Ovary (tissue), 10 donors: ENCODE measurements at places on chromosomes 12 and 14.
A peak's percentile ranks its signal among the peaks of the same experiment; 100 is the strongest.

DNA sequence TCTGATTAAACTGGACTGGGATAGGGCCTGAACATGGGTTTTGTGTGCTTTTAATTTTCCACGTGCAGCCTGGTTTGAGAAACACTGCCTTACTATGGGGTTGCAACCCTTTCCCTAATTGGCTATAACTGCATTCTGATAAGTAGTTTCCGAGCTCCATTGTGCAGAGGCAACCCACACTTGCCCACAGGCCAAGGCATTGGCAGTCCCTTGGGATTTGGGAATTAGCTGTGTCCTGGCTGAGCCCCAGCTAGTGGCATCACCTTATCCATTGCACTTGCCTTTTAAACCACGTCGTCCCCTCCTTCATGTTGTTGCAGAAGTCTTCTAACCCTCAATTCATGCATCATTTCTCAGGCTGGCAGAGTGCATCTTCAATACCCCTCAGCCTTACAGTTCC, 10.2 kb downstream of the VCPKMT start:
- DNase-seq: no peak

- no peak for DNase-seq
Observed at GRCh38 chr12:88544991-88545980, 35.0 kb downstream of the KITLG start.

DNA sequence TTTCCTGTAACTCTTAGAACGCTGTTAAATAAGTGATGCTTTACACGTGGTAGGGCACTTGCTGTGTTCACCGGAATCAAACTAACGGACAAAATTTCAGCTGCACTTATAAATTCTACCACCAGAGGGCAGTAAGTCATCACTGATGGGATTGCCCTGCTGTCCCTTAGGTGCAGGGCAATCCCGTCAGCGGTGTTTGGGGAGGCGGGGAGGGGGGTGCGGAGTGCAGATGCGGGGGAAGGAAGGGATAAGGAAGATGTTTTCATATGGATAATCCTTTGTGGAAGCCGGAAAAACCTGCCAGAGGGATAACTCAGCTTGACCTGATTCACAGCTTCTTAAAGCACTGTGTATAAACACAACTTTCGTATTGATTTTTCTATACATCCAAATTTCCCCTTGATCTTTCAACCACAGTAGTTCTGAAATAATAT, 21.7 kb upstream of the SLC10A1 start:
- peak; percentile 47 for DNase-seq

DNA sequence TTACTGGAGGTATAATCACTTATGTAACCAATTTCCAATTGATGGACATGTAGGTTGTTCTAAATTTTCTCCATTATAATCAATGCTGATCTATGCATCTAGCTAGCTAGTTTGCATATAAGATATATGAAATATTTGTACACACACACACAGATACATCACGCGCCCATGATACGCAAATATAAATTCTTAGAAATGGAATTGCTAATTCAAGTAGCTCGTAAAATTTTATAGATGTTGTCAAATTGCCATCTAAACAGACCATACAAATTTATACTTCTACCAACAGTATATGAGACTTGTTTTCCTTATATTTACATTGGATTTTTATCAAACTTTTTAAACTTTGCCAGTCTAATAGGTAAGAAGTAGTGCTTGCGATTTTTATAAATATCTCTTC, 29.1 kb upstream of the TRIM9 start:
- no peak for DNase-seq

DNA sequence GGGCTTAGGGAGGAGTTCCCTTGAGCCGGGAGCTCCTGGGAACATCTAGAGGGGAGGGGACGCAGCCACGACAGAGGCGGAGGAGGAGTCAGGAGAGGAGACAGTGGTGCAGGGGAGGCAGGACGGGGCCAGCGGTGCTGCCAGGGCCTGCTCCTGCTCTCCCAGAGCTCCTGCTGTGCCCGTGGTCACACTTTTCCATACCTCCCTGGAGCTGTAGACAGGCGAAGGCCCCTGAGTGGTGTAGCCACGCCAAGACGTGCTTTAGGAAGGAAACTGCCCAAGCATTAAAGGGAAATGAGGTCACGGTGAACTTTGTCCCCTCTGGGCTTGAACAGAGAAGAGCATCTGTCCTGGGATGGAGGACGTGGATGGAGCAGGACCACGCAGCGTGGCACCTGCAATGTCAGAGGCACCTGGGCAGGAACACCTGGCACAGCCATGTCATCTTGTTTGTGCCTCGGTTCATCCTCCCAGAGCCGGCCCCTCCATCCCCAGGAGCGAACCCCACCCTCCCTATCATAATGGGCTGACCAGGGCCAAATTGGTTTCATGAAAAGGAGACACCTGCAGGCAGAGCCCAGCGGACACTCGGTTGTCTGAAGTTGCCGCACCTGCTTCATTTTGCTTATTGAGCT, 239.5 kb upstream of the SFSWAP start:
- no peak for DNase-seq

DNA sequence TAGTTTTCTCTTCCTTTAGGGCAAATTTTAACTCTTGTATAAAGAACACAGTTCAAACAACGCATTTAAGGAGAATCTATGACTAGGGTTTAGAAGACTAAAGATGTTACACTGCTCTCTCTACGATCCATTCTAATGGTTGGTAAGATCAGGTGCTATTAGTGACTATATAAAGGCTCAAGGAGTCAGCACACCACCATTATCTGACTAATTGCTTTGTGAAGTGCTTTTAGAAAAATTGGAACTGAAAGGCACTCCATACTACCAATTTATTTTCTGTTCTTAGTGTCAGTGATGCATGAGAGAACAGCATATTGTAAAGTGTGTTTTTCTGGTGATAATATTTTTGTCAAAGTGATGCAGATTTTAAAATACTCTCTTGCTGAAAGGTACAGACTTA, 136.8 kb downstream of the SYT1 start:
- DNase-seq: no peak

GRCh38 chr12:116459011-116459875, 99.9 kb upstream of the MAP1LC3B2 start:
- DNase-seq: no peak

DNA sequence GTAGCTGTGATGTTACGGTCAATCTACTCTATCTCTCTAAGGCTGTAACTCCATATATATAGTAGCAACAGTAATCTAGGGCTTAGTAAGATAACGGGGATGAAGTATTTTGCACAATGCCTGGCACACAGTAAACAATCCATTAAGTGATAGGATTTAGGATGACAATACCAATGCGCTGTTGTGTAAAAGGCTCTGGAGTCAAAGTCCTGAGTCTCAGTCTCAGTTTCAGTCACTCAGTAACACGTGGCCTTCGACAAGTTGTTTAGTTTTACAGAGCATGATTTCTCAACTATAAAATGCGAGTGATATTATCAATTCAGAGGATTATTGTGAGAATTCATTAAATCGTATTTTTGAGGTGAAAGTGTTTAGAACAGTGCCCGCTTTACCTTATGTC, 162.4 kb downstream of the GARIN6 start:
- no peak for DNase-seq

GRCh38 chr12:8912914-8913313, 1.4 kb upstream of the PHC1 start:
- no peak for DNase-seq

- DNase-seq: peak; percentile 48
Observed at GRCh38 chr14:100547633-100548294, 39.5 kb downstream of the BEGAIN start.

DNA sequence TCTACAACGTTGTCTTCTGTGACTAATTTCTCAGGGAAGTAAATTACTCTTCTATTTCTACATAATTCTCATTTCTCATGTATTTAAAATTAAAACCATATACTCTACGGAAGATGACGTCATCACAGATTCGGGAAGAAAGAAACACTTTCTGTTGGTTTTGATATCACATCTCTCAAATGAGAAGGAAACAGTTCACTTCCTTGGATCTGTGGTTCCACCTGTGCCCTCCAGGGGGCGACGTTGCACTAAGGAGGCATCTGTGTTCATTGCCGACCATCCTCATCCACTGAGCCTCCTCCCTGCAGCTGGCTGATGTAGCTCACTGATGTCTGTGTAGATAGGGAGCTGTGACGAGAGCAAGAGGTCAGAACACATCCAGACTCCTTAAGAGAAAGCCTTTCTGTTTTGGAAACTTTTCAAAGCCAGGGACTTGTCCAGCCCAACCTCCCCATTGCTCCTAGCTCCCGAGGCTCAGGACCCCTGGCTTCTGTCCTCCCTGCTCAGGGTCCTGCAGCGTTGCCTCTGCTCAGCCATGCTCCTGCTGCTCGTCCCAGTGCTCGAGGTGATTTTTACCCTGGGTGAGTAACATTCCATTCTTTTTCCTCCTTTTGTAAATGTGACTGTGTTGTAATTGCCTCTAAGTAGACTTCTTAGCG, 172.7 kb upstream of the OR4E1 start:
- no peak for DNase-seq

DNA sequence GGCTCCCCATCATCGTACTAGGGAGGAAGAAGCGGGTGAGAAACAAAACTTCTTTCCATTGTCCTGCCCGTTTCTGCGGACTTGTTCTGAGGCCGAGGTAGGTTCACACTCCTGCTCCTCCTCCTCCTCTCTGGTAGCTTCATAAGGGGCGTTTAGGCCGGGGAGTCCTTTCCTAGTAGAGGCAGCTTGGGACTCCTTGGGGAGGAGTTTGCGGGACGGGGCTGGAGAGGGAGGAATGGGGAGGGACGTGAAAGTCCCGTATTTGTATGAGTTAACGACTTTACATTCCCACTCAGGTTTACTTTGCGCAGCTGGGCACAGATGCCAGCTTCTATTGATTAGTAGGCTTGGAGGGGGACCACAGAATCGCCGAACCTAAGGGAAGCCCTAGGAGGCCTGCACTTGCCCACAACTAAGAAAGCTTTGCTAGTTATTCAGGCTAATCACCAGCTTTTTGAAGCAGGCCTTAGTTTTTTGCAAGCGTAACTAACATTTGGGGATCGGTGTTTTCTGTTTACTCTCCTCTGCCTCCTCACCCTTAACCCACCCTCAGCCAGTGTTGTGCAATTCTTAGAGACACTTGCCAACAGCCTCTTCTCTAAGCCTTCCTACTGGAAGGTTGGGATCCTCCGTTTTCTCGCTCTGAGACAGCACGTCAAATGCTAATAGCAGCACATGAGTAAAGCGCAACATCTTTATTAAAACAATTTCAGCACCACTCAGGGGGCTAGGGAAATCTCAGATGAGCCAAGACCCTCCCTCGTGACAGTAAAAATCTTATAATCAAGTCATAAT, 499 bp downstream of the RNASE4 start:
- DNase-seq: peak; percentile 83
